Activated CD4-positive, alpha-beta T cell treated with anti-CD3 and anti-CD28 coated beads, Interleukin-2, Interleukin-4, amounts not matched to agents 100 ng/mL and 50 ng/mL, durations not matched to agents 16 hours and 8 hours (primary cell): ENCODE measurements at places on chromosomes 5 and 9.

DNA sequence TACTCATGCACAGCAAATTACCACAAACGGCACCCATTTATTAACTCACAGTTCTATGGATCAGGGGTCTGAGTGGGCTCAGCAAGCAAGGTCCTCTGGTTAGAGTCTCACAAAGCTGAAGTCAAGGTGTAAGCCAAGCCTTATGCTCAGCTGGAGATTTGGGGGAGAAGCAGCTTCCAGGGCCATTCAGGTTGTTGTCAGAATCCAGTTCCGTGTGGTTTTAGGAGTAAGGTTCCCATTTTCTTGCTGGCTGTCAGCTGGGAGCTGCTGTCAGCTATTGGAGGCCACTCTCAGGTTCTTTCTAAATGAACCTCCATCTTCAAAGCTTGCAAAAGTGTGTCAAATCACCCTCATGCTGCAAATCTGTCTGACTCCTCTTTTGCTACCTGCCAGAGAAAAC is 17.7 kb downstream of the FCN2 start:
- no peak for DNase-seq

GRCh38 chr5:9954869-9955268 is 294.8 kb downstream of the ATPSCKMT start:
- DNase-seq: no peak

DNA sequence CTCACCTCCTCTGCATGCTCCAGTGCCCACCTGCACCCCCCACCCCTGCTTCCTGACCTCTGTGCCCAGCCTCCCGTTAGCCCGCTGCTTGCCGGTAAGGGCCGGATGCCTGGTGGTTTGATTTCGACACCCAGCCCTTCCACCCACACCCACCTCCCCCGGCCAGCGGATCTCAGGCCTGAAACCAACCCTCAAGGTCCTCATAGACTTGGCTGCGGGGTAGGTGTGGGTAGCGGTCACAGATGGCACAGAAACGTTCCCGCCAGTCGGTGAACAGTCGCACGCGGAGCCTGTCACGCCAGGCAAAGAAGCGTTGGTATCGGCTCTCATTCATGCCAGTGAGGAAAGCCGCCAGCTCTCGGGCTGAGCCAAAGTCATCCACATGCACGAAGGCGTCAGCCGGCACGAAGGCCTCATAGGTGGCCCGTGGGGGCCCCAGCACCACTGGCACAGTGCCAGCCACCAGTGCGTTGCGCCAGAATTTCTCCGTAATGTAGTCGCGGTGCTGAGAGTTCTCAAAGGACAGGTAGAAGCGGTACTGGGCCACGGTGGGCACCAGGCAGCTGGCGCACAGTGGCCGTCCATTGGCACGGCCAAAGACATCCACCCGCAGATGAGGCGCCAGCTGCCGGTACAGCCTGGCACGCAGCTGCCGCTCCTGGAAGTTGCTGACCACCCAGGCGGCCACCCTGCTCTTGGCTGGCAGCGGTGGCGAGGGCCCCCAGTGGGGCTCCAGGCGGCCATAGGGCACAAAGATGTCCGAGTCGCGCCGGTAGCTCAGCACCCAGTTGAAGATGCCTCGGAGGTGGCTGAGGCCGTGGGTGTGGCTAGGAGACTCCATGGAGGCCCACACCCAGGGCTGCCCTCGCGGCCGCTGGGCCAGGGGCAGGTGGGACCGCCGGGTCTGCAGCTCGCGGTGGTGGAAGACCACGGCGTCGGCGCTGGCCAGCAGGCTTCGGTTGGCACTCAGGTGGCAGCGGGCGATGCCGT is 1.1 kb downstream of the FUT7 start:
- peak; percentile 89 for DNase-seq

- no peak for DNase-seq
Observed at GRCh38 chr5:125293726-125294125, 547.3 kb upstream of the ZNF608 start.

GRCh38 chr5:96876292-96876850 is at the start of gene ERAP2:
ERAP2 (plus strand) TSS chr5:96876500; CDS start chr5:96879686, 3,186 bp downstream.
- DNase-seq: peak; percentile 68

DNA sequence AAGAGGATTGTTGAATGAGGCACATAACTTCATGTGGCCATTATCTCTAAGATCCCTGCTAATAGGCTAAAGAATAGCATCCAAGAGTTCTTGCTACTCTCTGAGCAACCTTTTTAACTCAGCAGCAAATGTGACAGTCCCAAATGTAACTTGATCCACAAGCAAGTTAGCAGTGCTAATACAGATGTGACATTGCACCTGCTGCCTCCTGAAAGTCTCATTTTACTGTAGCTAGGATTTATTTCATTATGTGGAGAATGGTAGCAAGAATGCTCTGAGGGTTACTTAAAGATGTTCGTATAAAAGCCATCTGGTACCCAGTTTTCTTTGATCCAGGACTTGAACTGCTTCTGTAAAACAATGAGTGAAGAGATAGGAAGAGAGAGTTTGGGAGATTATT is 45.8 kb downstream of the CDH10 start:
- DNase-seq: no peak

DNA sequence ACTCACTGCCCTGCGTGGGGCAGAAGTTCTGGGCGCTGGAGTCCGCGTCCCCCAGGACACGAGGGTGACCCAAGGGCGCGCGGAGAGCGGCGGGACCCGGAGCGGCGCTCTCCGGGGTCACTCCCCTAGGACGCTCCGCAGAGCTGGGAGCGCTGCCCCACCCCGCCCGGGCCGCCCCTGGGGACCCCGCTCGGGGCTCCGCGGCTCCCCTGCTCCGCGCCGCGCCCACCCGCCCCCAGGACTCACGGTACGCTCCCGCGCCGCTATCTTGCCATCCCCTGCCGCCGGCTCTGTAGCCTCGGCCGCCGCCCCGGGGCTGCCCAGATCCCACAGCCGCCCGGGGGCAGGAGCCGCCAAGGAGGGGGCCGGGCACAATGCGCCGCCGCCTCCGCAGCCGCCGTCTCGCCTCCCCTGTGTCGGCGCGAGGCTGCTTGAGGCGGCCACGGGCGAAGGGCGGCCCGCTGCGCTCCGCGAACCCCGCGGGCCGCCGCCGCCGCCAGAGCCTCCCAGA is 303 bp downstream of the LIFR start:
- no peak for DNase-seq

DNA sequence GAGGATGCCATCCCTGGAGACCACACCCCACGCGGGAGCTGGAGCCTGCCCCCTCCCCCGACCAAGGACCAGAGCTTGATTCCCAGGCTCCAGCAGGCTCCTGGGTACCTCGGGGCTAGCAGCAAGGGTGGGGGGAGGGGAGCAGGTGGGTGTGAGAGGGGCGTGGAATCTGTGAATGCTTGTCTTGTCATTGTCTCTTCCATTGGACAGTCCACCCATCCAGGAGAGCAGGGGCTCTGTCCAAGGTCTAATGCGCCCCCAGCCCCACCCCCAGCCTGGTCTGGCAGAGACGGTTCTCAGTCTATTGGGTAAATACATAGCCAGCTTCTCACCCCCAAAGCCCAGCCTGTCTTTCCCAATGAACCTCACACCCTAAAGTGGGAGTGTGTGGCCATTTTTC is 22.8 kb downstream of the URM1 start:
- DNase-seq: no peak

- no peak for DNase-seq
Observed at GRCh38 chr9:128201441-128202369, 1.5 kb upstream of the DNM1 start.

DNA sequence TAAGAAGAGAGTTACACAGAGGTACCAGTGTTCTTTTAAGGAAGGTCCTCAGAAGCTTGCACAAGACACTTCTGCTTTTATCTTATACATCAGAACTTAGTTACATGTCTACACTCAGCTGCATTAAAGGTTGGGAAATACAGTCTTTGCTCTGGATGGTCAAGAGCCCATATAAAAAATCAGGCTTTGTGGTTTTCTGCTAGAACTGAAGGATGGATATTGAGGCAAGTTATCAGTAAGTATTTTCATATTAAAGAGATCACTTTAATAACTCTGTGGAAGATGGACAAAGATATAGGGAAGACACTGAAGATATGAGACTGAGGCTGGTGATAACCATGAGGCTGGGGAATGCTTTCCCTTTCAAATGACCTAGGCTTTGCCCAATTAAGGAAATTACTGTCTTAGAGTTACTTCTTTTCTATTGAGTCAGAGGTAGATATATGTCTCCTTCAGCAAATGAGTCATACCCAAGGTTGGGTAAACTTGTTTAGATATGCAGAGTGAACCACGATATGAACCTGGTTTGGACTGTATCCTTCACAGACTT is 87.0 kb upstream of the TNC start:
- DNase-seq: peak; percentile 74

GRCh38 chr9:95096807-95097206 is 220.7 kb downstream of the FANCC start:
- no peak for DNase-seq

GRCh38 chr9:134598884-134599245 is 42.7 kb upstream of the COL5A1 start:
- DNase-seq: no peak

DNA sequence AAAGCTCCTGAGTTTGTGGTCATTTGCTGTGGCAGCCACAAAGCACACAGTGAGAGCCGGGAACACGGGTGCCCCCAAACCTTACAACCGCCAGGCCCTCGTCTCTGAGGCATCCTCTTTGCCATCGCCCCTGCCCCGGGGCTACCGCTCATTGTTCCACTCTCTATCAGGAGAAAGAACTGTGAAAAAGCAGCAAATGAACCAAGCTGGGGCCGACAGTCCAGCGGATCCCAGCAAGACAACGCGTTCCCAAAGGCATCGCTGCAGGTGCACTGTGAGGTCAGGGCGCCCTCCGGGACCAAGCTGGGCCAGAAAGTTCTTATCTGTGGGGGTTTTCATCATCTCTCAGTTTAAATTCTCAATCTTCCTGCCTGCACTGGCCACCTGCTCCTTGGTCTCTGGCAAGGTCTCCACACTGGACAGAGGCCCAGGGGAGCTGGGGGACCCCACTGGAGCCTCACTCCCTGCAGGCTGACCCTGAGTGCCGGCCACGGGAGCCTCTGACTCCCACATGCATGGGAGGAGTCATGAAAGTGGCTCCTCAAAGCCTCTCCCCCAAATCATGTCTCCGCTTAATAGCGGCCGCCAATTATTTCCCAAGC is 32.1 kb downstream of the VAV2 start:
- DNase-seq: no peak

DNA sequence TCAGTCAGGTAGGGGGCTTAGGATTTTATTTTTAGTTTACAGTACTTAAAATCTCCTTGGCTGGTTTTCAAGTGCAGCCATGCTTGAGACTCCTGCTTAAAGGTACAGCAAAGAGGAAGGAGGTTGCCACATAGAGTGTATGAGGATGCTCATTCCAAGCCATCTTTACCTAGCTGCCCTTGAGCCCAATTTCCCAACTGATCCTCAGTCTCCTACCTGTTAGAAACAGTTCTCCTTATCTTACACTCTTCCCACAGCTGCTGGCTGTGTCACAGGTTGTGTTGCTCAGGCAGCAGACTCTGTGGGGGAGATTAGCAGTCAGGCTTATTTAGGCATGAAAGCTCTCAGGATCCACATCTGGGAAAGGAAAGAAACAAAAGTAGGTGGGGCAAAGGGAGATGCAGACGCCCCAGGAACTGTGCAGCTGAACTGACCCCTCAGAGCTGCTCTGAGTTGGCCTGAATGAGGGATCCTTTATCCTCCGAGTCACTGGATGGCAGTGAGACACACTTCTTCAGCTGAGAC is 95.1 kb downstream of the NMUR2 start:
- DNase-seq: no peak
